Cortex of kidney (tissue), 1 donor: ENCODE measurements at places on chromosomes 6 and 20.

DNA sequence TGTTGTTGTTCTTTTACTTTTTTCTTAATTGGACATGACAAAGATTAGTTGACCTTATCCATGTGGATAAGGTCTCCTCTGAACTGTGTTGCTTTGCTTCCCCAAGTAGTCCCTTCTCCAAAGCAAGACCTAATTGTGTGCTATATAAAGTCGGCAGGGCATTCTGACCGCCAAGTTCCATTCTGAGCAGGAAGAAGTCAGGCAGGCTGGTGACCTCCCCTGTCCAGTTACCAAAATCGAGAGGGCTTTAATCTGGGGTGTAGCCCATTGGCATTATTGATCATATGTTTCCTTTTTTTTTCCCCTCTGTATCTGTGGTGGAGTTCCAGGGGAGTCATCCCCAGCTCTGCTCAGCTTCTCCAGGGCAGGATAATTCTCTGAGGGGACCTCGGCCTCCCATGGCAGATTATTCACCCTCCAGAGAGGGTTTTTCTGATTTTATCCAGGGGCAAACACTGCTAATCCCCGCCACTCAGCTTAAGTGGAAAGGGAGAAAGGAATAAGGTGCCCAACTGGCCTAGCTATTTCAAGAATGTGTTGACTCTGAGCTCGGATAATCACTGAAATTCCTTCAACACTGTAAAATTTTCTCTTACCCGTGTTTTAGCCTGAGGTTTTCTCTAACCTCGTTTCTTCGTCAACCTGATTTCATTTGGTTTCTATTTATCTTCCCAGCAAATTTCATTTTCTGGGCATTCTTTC is 71.8 kb upstream of the L3MBTL3 start:
- no peak for DNase-seq

DNA sequence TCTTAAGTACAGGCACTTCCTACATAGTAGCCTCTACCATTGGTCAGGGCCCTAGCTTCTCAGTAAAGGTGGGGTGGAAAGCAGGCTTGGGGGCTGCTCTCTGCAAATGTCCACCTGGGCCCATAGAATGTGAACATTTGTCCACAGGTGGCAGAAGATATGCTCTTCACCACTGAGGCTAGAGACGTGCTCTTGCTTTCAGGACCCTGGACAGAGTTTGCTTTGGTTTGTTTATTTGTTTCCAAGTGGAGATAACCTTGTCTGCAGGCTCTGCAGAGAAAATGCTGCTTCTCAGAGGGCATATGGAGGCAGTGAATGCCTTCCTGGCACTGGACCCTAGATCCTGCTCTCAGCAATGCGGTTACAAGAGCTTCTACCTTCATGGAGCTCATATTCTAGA is 129.0 kb downstream of the F13A1 start:
- DNase-seq: no peak

DNA sequence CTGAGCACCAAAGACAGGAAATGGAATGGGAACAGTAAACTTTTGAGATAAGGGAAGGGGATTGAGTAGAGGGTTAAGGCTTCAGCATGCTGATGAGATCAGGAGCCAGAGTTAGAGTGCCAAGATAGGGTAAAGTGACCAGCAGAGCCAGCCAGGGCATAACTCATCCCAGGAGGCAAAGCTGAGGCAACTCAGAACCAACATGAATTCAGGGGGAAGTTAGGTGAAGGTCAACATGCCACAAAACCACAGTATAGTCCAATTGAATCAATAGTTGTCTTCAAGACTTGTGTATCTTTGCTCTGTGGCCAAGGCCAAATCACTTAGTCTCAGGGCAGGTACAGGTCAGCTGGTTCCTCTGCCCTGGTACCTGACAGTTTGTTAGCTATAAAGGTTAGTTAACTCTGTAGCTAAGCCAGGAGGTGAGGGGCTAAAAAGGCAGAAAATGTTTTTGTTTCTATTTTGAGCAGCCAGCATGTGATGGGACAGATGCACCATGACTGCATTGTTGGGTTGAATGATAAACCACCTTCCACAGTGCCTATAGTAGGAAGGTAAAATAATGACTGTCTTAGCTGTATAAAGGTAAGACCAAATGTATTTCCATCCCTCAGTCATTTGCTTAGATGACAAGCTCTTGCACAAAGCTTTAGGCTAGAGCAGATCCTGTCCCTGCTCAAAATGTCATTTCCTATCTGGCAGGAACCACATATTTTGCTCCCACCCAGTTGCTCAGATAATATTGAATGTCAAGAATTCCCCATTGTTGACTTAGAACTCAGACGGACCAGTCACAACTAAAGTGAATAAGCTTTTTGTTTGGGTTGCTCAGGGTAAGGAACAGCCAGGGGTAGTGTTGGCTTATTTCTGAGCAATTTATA is 15.8 kb downstream of the RNF8 start:
- no peak for DNase-seq

GRCh38 chr20:1472556-1473245 is 6.1 kb upstream of the NSFL1C start:
- DNase-seq: no peak

GRCh38 chr6:31945154-31945506 is 765 bp upstream of the CFB start:
- no peak for DNase-seq

DNA sequence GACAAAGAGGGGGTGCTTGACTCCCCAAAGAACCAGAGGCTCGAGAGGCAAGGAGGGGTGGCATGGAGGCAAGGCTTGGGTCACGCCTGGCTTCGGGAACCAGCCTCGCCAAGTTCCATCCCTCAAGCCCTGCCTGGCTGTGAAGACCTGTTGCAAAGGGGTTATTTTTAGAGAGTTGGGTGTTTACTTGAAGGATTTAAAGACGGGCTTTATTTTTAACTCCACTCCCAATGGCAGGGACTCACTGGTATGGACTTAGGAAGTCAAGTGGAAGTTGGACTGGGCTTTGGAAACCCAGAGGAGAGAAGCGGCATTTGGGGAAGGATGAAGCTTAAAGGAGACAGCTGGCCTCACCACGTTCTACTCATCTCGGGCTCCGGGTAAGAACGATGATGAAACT is 43.1 kb downstream of the JPH2 start:
- no peak for DNase-seq

DNA sequence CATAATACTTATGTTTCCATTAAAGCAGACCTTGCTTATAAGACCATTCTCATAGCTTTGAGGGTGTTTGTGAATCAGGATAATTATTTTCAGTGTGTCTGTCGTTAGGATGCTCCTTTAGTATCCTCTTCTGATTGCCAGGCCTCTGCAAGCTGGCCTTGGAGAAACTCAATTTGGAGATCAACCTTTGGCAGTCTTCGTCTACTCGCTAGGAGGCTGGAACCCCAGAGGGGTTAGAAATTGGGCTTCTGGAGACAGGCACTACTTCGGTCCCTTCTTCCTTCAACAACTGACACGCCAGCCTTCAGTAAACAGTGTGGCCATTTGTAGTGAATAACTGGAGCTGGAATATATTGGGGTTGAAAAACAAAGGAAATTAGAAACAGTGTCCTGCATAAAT is 100.8 kb upstream of the CITED2 start:
- no peak for DNase-seq

- DNase-seq: no peak
These were observed at the start of gene DEFB127 for GRCh38 chr20:157154-157553. TSS of gene DEFB127 (plus strand) at chr20:157454. CDS start at chr20:157545, 91 bp downstream.

- no peak for DNase-seq
These were observed 33.0 kb downstream of the FOXP4 start for GRCh38 chr6:41579088-41579610.

- DNase-seq: no peak
These were observed 289.7 kb downstream of the KCNQ5 start for GRCh38 chr6:72911463-72912155.

DNA sequence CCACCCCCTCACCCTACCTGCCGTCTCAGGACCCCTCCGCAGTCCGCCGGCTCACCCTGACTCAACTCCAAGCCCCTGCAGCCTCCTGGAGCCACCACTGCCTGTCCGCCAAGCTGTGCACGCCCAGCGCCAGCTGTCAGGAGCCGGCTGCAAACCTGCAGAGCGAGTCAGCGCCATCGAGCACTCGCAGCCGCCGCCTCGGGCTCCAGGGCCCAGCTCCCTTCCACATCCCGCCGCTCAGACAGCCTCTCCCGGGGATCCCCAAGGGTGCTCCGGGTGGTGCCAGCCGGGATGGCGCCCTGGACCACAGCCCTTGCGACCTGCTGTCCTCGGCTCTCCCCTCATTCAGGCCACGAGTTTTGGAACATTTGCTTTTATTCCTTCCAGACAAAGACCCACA is 4.3 kb downstream of the TNNC2 start:
- no peak for DNase-seq

GRCh38 chr20:5374171-5374570 is 57.4 kb upstream of the PROKR2 start:
- DNase-seq: no peak
